ENCODE measurements at places on chromosomes 11 and 22.
A peak's percentile ranks its signal among the peaks of the same experiment; 100 is the strongest.

GRCh38 chr11:73236854-73237253 is 18.8 kb downstream of the P2RY2 start:
- peak; percentile 52 for DNase-seq

- no peak for DNase-seq
Observed at GRCh38 chr22:31193092-31193491, 19.0 kb upstream of the LIMK2 start.

GRCh38 chr22:41560095-41560471 is 727 bp upstream of the CSDC2 start:
- no peak for DNase-seq

- no peak for DNase-seq
Observed at GRCh38 chr11:115920092-115920461, 415.9 kb upstream of the CADM1 start.

- DNase-seq = no peak
Observed at GRCh38 chr11:72683782-72684200, 9.6 kb upstream of the PDE2A start.

GRCh38 chr22:35866651-35867050 is 149.0 kb downstream of the APOL5 start:
- no peak for DNase-seq

- no peak for DNase-seq
Observed at GRCh38 chr11:1043563-1044096, 7.1 kb upstream of the MUC6 start.

GRCh38 chr11:110955776-110956175 is 243.5 kb upstream of the ARHGAP20 start:
- DNase-seq = no peak

GRCh38 chr22:28949788-28950187 is 66.4 kb downstream of the ZNRF3 start:
- DNase-seq = no peak

GRCh38 chr22:32617271-32617670 is 142.7 kb downstream of the FBXO7 start:
- no peak for DNase-seq

GRCh38 chr11:120932305-120932915 is 91.5 kb upstream of the TBCEL start:
- DNase-seq = no peak

DNA sequence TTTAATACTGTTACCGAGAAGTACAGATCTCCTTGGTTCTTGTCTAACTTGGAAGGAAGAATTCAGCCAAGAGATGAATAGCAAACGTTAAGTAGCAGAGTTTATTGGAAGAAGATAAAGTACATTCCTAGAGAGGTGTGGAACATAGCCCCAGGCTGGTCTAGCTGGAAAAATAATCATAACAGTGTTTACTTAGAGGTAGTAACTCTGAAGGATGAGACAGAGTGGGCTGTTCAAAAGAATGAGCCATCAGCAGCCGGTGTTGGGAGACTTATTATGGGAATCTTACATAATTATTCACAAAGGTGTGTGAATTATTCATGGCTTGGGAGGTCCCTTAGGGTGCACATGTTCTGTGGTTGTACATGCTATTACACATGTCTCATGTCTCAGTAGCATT is 276.5 kb downstream of the LUZP2 start:
- DNase-seq = no peak

GRCh38 chr11:46387919-46388618 is 3.5 kb downstream of the CHRM4 start:
- no peak for DNase-seq

GRCh38 chr11:64176751-64177150 is 9.2 kb upstream of the STIP1 start:
- DNase-seq = no peak

DNA sequence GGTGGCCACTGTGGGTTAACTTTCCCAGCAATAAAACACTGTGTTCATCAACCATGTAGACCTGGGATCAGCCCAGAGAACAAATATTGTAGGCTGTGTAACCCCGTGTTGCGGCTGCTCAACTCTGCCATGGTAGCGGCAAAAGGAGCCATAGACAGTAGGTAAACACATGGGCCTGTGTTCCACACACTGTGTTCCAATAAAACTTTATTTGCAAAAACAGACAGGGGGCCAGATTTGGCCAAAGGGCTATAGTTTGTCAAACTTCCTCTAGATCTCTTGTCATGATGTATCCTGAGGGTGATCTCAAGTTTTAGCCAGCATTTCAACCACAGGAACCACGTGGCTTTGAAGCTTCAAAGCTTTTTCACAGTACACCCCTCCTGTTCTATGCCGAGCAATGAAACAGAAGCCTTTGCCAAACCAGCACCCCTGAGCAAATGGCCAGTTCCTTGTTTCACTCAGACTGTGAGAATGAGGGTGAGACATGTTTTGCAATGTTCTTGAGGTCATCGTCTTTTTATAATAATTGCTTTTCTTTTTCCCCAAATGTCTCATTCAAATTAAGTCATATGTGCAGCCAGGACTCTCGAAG is 49.9 kb upstream of the FADD start:
- no peak for DNase-seq

DNA sequence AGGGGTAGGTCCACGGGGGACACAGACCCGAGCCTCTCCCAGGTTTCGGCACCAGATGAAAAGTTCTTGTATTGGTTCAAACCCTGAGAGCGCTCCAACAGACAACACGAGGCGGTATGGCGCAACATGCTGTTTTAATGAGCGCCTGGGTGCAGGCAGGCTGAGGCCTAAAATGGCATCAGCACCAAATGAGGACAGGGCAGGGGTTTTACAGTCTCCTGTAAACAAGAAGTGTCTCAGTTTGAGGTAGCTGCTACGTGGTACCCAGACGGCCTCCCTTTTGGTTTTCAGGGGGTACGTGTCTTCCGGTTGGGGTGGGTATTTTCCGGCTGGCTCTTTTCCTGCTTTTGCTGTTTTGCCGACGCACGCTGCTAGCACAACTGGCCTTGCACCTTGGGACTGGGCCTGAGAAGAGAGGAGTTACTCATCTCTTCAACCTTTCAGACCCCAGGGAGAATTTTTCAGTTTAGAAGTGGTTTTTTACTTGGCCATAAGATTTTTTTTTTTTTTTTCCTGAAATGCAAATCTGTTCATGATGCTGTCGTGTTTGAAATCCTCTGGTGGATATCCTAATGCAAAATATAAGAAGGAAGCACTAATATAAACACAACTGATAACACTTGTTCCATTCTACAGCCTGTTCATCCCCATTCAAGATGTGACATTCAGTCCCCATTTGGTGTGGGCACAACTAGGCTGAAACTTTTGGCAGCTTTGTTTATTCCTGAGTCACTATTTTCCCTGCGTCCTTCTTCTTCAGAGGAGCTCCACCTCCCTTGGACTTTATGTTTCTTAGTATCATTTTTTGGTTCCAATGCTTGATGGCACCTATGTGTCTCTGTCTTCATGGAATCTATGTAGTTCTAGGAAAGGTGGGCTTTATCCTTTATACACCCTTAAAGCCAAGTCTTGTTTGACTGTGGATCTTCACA is 6.5 kb downstream of the PPFIBP2 start:
- DNase-seq = no peak

GRCh38 chr22:30602049-30602448 is 4.9 kb upstream of the TCN2 start:
- peak; percentile 47 for DNase-seq

DNA sequence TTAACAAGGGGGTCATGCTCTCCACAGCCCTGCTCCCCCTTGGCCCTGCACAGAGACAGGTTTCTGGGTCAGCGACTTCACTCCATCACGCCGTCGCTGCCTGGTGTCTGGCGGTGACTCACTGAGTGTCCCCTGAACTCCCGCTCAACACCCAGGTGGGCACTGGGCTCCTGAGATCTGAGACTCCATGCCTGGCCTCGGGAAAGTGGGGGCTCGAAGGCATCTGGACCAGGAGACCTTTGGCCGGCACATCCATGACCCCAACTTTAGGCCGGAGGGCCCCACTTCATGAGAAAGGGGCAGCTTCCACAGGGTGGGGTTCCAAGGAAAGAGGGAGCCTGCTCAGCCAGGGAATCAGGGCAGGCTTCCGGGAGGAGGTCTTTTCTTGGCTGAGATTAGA is 79.3 kb upstream of the PRR5 start:
- no peak for DNase-seq

DNA sequence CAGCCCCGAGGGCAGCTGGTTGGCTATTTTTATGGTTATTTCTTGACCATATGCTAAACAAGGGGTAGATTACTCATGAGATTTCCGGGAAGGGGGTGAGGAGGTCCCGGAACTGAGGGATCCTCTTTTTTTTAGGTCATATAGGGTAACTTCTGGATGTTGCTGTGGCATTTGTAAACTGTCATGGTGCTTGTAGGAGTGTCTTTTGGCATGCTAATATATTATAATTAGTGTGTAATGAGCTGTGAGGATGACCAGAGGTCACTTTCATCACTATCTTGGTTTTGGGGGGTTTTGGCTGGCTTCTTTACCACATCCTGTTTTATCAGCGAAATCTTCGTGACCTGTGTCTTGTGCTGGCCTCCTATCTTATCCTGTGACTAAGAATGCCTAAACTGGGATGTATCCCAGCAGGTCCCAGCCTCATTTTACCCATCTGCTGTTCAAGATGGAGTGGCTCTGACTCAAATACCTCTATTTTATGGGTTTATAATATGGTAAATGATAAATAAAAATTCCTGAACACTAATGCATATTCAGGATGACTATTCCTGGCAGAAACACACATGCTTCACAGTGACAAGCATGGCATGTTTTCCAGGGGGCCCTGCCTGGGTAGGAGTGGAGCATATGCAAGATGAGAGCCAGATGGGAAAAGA is 11.2 kb downstream of the KREMEN1 start:
- DNase-seq = no peak

- no peak for DNase-seq
Observed at GRCh38 chr11:43574949-43575912, 105.3 kb upstream of the HSD17B12 start.

- DNase-seq = no peak
Observed at GRCh38 chr11:14669958-14670357, 26.4 kb downstream of the PDE3B start.

DNA sequence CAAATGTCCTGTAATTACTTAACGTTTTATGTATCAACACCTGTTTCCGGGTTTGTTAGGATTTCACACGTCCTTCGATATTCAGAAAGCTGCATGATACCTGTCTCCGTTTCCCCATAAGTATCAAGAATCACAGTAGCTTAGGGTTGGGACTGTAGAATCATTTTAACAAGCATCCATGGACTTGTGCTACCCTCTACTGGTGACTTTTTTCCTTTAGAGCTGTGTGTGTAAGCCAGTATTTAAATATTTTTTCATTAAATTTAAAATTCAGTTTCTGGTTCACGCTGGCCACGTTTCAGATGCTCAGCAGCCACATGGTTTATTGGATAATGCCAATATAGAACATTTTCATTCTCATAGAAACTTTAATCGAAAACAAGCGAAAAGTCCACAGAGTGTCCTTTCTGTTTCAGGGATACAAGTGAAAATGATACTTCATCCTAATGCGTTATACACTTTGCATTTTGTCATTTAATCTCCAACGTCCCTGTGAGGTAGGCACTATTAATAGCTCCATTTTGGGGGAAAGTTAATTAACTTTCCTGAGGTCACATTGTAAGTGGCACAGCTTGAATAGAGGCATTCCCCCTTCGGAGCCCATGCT is 61.5 kb upstream of the SLC25A18 start:
- DNase-seq = no peak

GRCh38 chr22:49502126-49502826 is 325.4 kb downstream of the BRD1 start:
- DNase-seq = no peak

- no peak for DNase-seq
Observed at GRCh38 chr11:105447936-105448702, 161.8 kb upstream of the GRIA4 start.

- DNase-seq = no peak
Observed at GRCh38 chr22:28887725-28888459, 4.5 kb downstream of the ZNRF3 start.

DNA sequence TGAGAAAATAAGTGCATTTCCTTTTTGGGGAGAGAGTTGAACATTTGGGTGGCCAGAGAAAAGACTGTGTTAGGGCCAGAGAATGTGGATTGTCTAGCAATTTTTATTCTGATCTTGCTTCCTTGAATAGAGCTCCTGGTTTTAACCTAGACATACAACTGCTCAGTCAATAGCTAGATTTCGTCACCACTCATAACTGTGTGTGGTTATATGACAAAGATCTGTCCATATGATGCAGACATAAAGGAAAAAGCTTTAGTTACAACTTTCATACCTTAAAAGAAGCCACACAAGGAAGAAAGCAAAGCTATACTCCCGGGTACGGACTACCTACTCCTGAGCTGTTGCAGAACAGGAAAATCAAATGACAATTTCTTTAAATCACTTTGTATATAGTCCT is 37.2 kb downstream of the MS4A6A start:
- no peak for DNase-seq

- no peak for DNase-seq
Observed at GRCh38 chr11:43404406-43404805, 45.7 kb downstream of the TTC17 start.

DNA sequence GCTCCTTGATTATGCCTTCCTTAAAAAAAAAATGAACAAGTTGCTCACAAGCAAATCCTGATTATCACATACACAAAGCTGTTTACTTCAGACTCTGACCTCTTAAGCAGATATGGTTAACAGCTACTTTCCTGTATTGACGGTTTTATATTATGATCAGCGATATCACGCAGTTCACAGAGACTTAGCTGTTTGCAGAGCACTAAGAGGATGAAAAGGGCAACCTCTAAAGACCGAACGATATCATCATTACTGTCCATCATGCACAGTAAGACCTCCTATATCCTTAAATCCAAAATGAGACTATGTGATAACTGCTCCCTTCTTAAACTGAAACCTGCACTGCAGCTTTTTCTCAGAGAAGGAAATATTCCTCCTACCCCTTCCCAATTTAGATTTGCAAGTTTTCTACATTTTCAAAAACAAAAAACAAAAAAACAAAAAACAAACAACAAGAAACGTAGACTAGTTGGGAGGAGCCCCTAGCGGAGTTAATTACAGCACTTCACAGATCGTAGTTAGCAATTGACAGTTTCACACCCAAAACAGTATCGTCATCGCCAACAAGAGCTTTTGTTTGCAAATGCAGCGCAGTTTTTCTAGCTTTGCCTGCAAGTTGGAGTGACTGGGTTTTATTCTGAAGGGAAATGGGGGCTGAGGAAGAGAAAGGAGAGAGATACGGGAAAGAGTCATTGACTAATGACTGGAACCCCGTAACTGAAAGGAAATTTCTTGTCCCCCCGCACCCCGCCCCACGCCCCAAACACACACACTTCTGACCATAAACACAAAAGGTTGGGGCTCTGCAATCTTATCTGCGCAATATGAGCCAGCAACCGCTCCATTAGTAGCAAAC is 1.2 kb downstream of the DDX6 start:
- no peak for DNase-seq
